NCI-H187 (cell line): ENCODE measurements at places on chromosomes 7 and 10.

- no peak for DNase-seq
These were observed 597 bp downstream of the ZNF277 start for GRCh38 chr7:112206991-112207592.

DNA sequence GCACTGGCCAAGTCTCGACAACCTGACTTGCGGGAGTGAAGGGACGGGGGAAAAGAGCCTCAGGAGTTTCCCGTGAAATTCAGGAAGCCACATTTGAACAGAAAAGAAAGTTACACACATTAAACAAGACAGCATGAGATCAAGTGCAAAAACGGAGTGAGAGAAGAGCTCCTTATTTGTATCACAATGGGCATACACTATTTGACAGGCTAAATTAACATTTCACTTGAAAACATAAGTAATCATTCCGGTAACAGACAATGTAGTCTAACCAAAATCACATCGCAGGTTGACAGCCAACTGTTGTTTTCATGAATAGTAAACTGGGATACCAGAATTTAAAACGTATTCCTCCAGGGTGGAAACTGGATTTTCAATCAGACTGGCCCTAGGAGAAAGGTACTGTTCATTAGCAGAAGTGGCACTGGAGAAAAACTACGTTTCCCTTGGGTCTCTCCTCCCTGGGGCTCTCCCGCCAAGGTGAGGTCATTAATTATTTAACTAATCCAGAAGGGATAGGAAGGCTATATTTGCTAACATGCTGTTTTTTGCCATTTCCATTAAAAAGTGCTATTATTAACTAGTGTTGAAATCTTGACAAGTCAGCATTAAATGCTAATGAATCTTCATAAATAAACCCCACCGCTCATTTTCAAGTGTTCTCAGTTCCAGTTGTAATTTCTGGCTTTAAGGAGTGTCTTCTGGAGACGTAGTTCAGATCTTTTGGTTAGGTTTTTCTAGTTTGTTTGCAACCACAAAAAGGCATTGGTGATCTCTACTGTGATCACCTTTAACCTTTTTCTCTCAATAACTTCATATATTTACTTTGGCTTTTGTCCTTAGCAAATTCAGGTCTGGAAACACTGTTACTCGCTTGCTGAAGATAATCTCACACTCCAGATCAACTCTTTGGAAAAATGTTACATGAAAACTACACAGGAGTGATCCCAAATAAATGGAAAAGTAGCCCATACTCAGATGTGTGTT is 25.1 kb downstream of the RHEB start:
- no peak for DNase-seq

DNA sequence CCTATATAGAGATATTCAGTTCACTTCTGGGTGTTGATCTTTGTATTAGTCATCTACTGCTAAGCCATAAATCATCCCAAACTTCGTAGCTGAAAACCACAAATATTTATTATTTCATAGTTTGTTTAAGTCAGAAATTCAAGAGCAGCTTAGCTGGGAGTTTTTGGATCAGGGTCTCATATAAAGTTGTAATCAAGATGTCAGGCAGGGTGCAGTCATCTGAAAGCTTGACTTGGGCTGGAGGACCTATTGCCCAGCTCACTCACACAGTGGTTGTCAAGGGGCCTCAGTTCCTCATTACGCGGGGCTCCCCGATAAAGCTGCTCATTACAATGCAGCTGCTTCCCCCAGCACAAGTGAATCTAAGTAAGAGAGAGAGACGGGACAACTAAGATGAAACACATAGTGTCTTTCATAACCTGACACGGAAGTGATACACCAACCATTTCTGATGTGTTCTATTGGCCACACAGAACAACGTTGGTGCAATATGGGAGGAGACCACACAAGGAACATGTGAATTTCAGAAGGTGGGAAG is 15.7 kb downstream of the PPP1R3C start:
- DNase-seq: no peak

GRCh38 chr10:15796098-15796759 is 64.1 kb downstream of the MINDY3 start:
- no peak for DNase-seq

- DNase-seq: no peak
These were observed 187.9 kb downstream of the CDC14C start for GRCh38 chr7:49112222-49112621.

GRCh38 chr10:78342827-78343653 is 309.4 kb downstream of the RPS24 start:
- no peak for DNase-seq

DNA sequence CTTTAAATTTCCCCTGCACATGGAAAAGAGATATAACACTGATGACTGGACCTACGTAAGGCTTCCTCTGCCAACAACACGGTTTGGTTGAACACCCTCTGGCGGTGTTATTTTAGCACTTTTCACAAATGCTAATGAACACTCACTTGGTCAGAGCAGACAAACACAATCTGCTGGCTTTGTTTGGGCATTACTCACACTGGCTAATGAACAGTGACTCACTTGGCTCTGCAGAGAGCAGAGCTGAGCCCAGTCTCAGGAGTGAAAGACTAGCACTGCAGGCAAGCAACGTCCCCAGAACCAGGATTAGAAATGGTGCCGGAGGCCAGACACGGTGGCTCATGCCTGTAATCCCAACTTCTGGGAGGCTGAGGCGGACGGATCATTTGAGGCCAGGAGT is 430.8 kb downstream of the PLXNA4 start:
- DNase-seq: no peak

DNA sequence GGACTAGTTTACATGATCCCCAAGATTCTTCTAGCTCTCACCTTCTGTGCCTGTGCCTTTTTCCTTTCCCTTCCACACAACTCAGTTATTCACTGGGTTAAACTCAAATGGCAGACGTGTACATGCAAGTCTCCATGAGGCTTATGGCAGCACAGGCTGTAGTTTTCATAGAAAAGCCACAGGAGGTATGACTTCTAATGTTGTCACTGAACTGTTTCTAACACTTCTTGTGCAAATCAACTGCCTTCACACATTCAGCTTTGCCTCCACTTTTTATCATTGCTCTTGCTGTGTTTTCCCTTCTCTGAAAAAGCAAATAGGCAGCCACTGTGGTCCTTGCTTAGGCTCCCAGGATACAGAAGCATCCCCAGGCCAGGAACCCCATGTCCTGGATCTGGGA is 5.3 kb upstream of the GIMAP5 start:
- DNase-seq: no peak

GRCh38 chr10:126135941-126136595 is 239.7 kb downstream of the FANK1 start:
- no peak for DNase-seq

- no peak for DNase-seq
These were observed 688.0 kb upstream of the ZWINT start for GRCh38 chr10:57049096-57049495.

- DNase-seq: no peak
These were observed 67.8 kb downstream of the PHTF2 start for GRCh38 chr7:77866370-77866769.

DNA sequence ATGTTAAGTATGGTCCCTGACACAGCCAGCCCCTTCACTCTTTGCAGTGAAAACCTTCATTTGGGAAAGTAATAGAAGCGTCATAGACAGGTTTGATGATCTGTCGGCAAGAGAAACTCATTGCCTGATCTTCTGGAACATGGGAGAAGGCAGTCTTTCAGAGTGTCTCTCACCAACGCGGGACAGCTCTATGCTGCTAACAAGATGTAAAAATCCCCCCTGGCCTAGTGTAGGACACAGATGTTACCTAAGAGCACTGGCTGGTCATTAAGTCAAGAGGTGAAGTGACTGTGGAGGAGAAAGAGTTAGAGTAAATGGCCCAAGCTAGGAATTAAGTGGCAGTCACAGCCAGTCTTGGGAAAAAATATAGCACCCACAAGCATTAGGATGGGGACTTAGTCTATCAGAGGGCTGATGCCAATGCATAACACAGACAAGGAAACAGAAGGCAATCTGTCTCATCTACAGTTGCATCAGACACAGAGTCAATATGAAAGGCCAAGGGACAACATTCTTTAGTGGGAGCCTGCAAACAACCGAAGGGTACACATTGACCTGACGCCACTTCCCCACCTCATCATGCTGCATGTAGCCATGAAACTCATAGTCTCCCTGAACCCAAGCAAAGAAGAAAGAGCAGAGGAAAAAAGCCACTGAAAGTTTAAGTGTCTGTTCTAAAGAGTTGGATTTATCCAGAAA is 69.5 kb downstream of the SORCS1 start:
- no peak for DNase-seq

DNA sequence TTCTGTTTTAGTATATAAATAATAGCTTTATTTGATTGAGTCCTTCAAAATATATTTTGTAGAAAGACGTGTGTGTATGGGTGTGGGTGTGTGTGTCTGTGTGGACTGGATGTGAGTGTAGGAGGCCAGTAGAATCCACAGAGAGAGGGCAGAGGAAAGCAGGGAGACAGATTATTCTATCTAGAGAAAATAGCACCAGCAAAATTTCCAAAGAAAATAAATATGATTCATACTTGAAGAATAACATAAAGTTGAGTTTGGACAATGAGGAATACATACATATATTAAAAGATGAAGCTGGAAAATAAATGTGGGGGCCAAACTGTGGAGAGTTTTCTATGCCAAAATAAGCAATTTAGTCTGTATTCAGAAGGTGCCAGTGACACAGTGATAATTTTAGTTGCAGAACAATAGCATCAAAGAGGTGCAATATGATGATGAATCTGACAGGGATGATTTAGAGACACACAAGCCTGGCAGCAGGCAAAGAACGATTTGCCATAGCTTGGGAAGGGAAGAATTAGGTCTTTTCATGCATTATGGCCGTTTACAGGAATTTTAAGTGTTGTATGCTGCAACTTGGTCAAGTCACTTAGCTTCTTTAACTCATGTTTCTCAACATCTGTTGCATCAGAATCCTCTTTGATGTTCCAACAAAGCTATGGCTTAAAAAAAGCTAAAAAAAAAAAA is 121.3 kb downstream of the SEMA3A start:
- DNase-seq: no peak
